ENCODE measurements at places on chromosomes 5 and 9.

GRCh38 chr5:86864051-86864450 is 246.3 kb downstream of the COX7C start:
- no peak for DNase-seq

DNA sequence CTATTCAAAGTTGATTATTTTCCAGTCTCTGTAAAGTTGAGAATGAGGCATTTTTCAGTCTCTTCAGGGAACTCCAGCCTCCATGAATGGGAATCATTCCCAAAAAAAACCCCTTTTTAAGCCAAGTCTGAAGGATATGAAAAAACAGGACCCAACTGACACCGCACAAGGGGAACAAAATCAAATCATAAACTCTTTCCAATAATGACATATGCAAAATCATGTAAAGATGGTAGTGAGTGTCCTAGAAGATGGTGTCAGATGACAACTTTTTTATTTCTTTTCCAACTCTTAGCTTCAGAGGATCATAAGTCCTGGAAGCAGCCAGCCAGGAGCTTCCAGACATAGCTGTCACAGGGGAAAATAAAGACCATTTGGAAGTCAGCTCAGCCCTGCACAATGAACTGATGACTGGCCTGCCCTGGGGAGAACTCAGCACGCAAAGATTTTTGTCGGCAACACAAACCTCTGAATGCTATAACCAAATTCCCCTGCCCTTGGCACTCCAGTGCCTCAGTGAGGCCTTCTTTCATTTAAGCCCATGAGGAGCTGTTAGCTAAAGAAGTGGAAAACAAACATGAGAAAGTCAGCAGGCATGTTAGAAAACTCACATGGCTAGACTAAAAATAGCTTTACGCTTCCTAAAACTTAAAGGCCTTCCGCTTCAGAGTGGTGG is 85.4 kb downstream of the SLC1A3 start:
- DNase-seq = no peak

DNA sequence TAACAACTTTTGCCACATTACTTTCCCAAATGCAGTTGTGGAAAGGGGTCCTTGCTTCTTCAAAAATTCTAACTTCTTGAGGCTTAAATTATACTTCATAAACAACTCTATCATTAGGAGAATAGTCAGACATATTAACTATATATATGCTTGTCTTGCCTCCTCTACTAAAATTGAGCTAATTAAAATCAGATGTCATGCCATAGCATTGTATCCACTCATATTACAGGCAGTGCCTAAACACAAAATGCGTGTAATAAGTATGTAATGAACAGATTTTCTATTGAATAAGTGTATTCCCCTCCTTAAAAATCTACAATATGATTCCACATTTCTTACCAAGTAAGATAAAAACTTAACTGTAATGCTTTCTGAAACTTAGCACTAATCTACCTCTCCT is 204.5 kb downstream of the PLK2 start:
- DNase-seq = no peak

DNA sequence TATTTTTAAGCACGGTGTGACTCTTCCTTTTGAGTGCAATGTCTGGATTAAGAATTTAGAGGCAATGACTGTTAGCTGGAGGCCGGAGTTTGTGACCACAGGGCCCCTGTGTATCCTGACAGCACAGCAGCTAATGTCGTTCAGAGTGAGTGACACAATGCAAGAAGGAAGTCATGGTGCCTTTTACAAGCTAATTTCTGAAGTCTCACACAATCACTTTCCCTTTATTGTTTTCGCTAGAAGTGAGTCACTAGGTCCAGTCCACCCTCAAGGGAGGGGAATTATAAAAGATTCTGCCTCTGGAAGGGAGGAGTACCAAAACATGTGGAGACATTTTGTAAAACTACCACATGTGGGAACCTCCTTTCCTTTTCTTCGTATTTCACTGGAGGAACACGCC is 185.5 kb upstream of the FGF10 start:
- DNase-seq = no peak

GRCh38 chr5:87649455-87649854 is 236.7 kb upstream of the CCNH start:
- no peak for DNase-seq

GRCh38 chr5:26121338-26121737 is 917.0 kb downstream of the CDH9 start:
- DNase-seq = no peak

GRCh38 chr9:136645903-136646754 is 16.6 kb upstream of the EGFL7 start:
- no peak for DNase-seq

DNA sequence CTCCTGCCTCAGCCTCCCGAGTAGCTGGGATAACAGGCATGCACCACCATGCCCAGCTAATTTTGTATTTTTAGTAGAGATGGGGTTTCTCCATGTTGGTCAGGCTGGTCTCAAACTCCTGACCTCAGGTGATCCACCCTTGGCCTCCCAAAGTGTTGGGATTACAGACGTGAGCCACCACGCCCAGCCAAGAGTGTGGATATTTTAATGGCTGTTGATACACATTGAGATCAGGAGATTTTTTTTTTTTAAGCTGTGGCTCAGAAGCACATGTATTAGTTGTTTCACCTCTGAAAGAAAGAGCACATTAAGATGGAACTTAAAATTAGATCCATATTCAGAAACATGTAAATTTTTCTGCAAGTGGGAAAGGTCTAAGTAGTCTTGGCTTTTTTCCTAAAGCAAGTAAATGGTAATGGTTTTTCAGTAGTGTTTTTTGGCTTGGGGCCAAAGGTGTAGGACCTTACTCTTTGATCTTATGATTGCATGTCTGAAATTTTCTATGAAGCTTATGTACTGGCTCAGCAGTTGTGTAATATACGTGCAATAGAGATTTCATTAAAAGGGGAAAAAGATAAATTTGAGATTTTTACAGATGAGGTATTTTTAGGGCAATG is 9.9 kb downstream of the RBM27 start:
- DNase-seq = no peak

- peak; percentile 41 for DNase-seq
Observed at GRCh38 chr9:137286975-137287383, 9.5 kb downstream of the TOR4A start.

- no peak for DNase-seq
Observed at GRCh38 chr9:133360400-133361393, 4.3 kb downstream of the SURF2 start.

GRCh38 chr5:126801992-126802294 is 25.0 kb downstream of the LMNB1 start:
- peak; percentile 27 for DNase-seq
